ENCODE measurements at places on chromosomes 16 and 17. TPM values are rescaled to one million over a fixed set of nuclear protein-coding genes. Genes with fewer than 3 reads are reported as not detected.
A peak's percentile ranks its signal among the peaks of the same experiment; 100 is the strongest.

GRCh38 chr16:3187798-3188674 lies at the start of gene OR1F1:
TSS of gene OR1F1 (plus strand) at chr16:3188204.
- peak within 1 kb of the TSS; percentile 77 for H3K4me3 ChIP-seq
- H3K4me1 ChIP-seq, result peaks cover 8% of the 10 kb centered on the region
- peak within 1 kb of the TSS; percentile 80 for H3K27ac ChIP-seq
- no peaks in the 10 kb centered on the region for H3K36me3 ChIP-seq
- no peaks in the 10 kb centered on the region for H3K27me3 ChIP-seq

DNA sequence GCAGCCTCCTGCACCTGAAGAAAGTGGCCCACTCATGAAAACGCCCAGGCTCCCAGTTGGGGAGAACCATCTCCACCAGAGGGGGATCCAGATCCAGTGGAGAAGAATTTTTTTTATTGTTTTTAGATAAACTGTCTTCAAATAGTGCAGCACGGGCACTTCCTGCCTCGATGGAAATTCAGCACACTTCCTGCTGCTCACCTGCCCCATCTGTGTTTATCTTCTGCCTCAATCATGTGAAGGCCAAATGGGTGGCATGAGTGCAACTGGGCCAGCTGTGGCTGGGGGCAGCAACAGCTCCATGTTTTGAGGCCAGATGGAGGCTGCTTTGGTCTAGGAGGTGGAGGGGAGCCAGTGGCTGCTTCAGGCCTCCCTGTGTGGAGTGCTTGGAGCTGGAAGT lies 75.9 kb upstream of the WSB1 start:
- no peaks in the 10 kb centered on the region for H3K36me3 ChIP-seq
- no peak for DNase-seq
- H3K4me1 ChIP-seq, result no peaks in the 10 kb centered on the region

Gene ABI3
- not detected for total RNA-seq

GRCh38 chr16:28293601-28293960 lies 1.3 kb downstream of the SBK1 start:
- H3K4me3 ChIP-seq, result peak overlapping the region; percentile 52
- peaks cover 9% of the 10 kb centered on the region for H3K4me1 ChIP-seq
- no peak overlapping the region for H3K27ac ChIP-seq
- peaks cover 2% of the 10 kb centered on the region for H3K36me3 ChIP-seq

Measured in Panc1 (cell line).